ENCODE measurements at places on chromosomes 6 and 20. TPM values are rescaled to one million over a fixed set of nuclear protein-coding genes. Genes with fewer than 3 reads are reported as not detected.
A peak's percentile ranks its signal among the peaks of the same experiment; 100 is the strongest.

ADTRP gene
- total RNA-seq: 124 TPM

- DNase-seq: no peak
Measured at GRCh38 chr20:62773845-62774714, 22.2 kb upstream of the MRGBP start.

DNA sequence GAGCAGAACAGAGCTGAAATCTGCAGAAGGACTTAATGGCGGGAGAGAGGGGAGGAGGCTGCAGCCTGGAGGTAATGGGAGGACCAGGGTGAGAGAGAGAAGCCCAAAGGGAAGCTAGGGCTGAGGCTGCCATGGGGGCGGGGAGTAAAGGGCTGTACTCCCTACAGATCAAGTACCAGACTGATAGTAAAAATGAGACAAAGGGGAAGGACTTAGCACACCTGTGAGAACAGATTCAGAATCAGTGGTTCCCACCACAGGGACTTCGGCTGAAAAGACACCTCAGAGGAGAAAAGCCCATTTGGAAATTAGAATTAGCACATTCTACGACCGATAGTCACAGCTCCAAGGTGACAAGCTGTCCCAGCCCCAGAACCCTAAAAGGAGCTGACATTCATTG is 6.4 kb upstream of the TBXT start:
- DNase-seq: no peak

GRCh38 chr6:149164199-149164750 is 153.2 kb upstream of the TAB2 start:
- no peak for DNase-seq

HAO1 gene
- not detected for total RNA-seq

GRCh38 chr6:1606780-1607515 is 2.8 kb upstream of the FOXC1 start:
- DNase-seq: no peak

GRCh38 chr6:27631609-27631916 is 158.7 kb upstream of the ZNF184 start:
- no peak for DNase-seq

GRCh38 chr20:584971-585301 is 25.2 kb downstream of the TCF15 start:
- no peak for DNase-seq

NOL7 gene
- total RNA-seq: 55.6 TPM

DNA sequence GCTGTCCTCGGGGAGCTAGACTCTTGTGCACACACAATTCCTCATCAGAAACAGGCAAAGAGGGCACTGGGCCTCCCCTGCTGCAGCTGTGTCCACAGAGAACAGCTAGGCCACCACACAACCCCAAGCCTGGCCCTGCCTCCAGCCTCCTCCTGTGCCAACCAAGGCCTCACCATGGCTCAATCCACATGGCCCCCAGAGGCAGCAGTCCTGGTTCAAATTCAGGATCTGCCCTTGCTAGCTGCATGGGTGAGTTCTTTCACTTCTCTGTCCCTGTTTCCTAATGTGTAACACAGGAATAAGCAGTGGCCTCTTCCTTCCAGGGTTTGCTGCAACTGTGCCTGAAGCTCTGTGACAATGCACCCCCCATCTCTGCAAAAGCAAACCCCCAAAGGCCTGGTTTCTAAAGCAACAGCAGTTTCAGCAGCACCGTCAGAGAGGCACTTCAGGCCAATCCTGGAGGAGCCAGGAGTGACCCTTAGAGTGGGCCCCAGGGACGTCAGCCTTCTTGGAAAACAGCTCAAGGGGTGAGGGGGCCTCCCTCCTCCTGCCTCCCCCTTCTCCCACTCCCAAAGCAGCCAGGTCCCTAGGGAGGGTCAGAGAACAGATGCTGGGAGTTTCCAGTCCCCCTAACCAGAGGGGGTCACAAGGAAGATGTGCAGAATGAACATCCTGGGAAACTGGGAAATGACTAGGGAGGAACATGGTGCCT is 2.2 kb downstream of the ADISSP start:
- DNase-seq: no peak

LPIN3 gene
- 57.0 TPM for total RNA-seq

- no peak for DNase-seq
Measured at GRCh38 chr6:38477680-38478260, 162.0 kb downstream of the BTBD9 start.

DNA sequence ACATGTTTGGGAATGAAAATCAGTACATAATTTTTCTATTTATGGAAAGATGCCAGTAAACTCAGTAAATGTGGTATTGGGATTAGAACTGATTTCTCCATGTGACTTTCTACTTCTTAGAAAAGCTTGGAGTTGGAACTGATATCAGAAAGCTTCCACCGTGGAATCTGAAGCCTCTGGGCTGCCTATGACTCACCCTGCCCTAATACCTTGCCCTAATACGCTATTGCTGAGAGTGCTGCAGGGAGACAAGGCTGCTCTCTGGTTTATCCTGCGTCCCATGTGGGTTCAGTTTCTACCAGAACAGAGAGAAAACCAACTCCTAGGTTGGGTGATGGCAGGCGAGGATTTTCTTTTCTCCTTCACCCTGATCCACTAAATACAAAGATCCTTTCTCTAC is 3.3 kb upstream of the STMND1 start:
- no peak for DNase-seq

TRIM15 gene
- 62.5 TPM for total RNA-seq

DNA sequence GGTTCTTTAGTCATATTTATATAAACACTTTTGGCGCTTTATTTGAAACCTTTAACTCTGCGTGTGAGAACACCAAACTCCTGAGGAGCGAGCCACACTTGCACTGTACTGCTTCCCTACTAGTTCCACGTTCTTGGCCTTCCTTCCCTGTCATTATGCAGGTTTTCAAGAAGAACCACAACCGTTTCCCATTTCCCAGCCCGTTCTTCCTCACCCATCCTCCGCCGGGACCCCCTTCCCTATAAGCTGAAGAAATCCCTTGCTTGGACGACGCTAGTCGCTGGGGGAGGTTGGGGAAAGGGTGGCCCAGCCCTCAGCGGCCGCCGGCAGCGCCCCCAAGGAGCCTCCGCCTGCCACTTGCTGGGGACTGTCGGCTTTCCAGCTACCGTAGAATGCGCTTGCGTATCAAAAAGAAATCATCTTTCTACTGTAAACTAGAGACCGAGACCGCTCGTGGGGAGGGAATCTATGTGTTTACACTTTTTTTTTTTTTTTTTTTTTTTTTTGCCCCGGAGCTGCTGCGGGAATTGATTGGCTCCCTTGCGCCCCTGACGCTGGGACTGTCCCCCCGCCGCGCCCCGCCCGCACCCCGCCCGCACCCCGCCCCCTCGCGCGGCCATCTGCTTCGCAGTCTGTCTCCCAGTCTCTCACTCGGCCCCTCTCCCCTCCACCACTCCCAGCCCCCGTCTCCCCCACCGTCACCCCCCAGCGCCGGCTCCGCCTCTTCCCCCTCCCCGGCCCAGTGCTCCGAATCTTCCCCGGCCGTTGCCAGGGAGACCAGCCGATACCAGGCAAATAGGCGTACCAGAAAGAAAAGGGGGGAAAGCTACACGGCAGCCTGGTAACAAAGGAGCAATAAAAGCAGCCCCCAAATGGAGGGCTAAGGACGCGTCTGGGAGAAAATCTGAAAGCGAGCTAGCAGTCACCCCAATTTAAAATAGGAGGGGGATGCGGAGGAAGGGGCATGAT is 2.3 kb upstream of the MARCKS start:
- DNase-seq: peak; percentile 88

- no peak for DNase-seq
Measured at GRCh38 chr6:72476051-72476450, 145.8 kb upstream of the KCNQ5 start.

DNA sequence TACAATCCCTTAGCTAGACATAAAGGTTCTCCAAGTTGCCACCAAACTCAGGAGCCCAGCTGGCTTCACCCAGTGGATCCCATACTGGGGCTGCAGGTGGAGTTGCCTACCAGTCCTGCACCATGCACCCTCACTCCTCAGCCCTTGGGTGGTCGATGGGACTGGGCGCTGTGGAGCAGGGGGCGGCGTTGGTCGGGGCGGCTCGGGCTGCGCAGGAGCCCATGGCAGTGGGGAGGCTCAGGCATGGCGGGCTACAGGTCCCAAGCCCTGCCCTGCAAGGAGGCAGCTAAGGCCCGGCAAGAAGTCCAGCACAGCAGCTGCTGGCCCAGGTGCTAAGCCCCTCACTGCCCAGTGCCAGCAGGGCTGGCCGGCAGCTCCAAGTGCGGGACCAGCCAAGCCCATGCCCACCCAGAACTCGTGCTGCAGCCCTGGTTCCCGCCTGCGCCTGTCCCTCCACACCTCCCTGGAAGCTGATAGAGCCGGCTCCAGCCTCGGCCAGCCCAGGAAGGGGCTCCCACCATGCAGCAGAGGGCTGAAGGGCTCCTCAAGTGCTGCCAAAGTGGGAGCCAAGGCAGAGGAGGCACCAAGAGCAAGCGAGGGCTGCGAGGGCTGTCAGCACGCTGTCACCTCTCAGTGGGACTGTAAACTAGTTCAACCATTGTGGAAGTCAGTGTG is 912.1 kb downstream of the PHF3 start:
- no peak for DNase-seq

- DNase-seq: no peak
Measured at GRCh38 chr20:48287021-48287494, 501.8 kb upstream of the SULF2 start.

PTGIS gene
- 4.5 TPM for total RNA-seq

KLHDC3 gene
- 59.0 TPM for total RNA-seq

Measured in left colon (tissue), 2 donors.